ENCODE measurements at places on chromosomes 6 and 20.

GRCh38 chr6:146028252-146028795, 538 bp upstream of the GRM1 start:
- peak; percentile 91 for DNase-seq

DNA sequence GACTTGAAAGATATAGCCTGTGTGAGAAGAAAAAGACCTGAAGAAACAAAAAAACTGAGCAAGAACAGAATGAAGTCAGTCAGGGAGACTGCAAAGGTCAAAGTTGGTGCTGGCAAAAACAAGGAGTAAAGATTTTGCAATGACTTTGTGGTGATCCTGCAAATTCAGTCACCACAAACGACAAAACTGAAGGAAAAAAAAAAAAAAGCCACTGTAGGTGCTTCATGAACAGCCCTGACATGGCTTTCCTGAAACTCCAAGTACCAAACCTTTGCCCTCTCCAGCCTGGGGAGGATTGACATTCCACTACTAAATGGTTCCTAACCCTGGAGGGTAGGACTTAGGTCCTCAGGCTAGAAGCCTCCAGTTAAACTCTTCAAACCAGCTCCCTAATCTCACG, 114.7 kb upstream of the BEND3 start:
- DNase-seq = no peak

GRCh38 chr6:13725052-13725451, 13.4 kb upstream of the RANBP9 start:
- DNase-seq = no peak

DNA sequence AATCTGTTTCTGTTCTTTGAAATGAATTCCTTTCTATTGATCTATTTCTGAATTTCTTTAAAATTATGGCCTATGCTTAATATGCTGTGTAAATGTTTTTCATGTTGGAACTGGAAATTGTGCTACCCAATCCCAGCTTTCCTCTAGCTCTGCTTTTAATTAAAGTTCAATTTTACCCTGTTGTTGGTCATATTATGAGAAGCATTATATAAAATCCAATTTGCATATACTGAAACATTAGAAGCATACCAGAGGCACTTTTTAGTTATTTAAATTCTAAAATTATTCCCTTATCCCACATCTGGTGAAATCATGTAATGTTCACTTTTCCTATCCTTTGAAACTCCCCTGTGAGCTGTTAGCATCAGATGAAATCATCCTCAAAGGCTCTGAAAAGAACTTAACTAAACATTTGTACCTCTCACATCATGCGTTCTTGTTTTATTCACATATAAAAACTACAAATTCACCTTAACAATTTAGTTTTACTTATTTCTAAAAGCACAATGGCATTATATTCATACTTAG, 160.6 kb upstream of the COL21A1 start:
- no peak for DNase-seq

- DNase-seq = no peak
These were observed 80.8 kb downstream of the CBFA2T2 start for GRCh38 chr20:33570743-33571142.

GRCh38 chr6:95690328-95690727, 113.0 kb downstream of the MANEA start:
- DNase-seq = no peak

GRCh38 chr20:40706977-40707582, 18.0 kb upstream of the MAFB start:
- no peak for DNase-seq

- peak; percentile 25 for DNase-seq
These were observed 107.2 kb downstream of the ASXL1 start for GRCh38 chr20:32465092-32465900.

DNA sequence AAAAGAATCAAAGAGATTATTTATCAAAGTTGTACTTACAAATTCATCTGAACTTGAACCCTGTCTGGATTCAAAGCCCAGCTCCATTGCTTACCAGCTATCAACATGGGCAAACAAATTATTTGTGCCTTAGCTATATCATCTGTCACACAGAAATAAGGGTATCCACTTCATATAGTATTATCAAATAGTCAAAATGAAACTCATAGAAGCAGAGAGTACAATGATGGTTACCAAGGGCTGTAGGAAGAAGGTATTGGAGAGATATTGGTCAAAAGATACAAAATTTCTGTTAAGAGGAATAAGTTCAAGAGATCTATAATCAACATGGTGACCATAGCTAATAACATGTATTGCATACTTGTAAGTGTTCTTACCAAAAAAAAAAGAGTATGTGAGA, 87.8 kb upstream of the CCDC28A start:
- DNase-seq = no peak

DNA sequence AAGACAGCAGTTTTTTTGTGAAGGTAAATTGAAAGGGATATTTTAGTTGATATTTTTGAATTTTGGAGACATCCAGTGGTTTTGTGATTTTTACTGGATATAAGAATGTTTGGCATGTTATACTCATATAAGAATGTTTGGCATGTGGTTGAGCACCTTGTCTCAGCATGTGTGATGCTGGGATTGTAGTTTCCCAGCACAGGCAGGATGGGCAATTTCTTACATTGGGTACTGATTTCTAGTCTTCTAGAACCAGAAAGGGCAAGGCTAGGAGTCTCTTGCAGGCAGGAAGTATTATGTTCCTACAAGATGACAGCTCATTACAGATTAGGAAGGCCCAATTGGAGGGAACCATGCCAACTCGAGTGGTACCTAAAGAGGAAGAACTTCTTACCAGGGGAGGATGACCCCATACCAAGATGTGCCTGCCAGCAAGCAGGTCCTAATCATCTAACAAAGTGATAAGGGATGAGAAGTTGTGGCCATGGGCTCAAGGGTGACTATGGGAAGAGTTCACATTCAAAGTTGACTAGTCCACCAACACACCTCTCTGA, 377.8 kb downstream of the UTRN start:
- no peak for DNase-seq

GRCh38 chr6:111563581-111563980, 42.1 kb downstream of the TRAF3IP2 start:
- DNase-seq = no peak

GRCh38 chr6:38443352-38444144, 196.2 kb downstream of the BTBD9 start:
- DNase-seq = peak; percentile 47

- DNase-seq = peak; percentile 36
These were observed 185.8 kb upstream of the SGK1 start for GRCh38 chr6:134503585-134504281.
